ENCODE measurements at places on chromosomes 4 and X.

DNA sequence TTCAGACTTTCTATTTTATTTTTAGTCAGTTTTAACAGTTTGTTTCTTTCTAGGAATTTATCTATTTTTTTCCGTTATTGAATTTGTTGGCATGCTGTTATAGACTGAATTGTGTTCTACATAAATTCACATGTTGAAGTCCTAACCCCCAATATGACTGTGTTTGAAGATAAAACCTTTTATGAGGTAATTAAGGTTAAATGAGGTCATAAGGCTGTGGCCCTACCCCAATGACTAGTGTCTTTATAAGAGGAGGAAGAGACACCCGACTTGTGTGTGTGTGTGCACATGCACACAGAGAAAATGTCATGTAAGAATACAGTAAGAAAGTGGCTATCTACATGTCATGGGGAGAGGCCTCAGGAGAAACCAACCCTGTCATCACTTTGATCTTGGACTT lies 146.3 kb downstream of the BRWD3 start:
- no peak for DNase-seq

DNA sequence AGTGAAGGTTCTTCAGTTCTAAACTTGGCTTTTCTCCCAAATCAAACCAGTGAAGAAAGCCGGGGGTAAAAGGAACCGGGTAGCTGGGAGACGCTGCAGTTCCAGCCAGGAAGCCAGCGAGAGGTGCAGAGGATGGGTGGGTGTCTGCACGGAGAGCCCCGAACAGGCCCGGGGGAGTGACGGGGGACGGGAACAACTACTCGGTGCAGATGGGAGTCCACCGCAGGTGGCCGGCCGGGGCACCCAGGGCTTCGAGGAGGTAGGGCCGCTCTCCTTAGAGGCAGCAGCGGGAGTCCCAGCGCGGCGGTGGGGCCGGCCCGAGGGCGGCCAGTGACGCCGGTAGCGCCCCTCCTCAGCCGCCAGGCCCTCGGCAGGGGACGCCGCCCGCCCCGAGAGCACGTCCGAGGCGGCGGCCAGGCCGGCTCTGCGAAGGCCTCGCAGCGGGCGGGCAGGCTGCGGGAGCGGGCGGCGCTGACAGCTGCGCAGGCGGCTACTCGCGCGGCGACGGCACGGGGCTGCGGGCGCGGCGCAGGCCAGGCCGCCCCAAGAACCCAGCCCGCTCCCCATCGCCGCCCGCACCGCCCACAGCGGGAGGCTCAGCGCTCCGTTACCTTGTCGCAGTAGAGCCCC lies 449 bp downstream of the FBXL5 start:
- no peak for DNase-seq

GRCh38 chrX:7055386-7056137 lies 92.0 kb upstream of the STS start:
- DNase-seq: no peak

- no peak for DNase-seq
Measured at GRCh38 chrX:107935200-107935599, 47.0 kb downstream of the TEX13B start.

- DNase-seq: no peak
Measured at GRCh38 chr4:15270201-15270600, 157.6 kb upstream of the C1QTNF7 start.
